ENCODE measurements at places on chromosomes 4 and X.

GRCh38 chr4:90419124-90419711, 292.0 kb downstream of the CCSER1 start:
- H3K4me3 ChIP-seq: no peak overlapping the region
- no peak overlapping the region for H3K27ac ChIP-seq
- no peak for DNase-seq
- H3K4me1 ChIP-seq: no peaks in the 10 kb centered on the region

DNA sequence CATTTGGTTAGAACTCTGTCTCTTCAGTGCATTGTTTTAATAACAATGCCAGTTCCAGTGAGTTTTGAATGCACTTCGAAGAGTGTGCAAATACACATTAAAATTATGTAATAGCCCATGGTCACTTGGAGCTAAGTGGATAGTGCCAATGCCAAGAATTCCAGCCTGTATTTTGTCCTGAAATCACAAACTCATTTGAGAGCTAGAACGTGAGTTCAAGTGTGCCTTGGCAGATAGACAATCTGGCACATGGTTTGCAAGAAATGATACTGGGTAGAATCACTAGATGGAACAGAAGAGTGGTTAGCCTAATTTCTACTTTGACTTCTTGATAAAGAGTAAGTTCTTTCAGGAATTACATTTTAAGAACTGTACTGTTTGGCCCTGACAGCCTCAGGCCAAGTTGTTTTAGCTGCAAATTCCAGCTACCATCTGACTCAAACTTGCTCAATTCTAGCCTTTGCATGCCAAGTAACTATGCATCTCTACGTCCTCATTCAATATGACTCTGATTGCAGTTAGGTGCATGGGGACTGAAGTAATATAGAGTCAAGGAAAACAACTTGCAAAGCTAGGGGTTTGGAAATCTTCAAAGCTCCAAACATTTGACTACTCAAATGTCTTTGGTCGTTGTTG, 131.9 kb upstream of the SMIM31 start:
- H3K4me3 ChIP-seq: no peak overlapping the region
- no peaks in the 10 kb centered on the region for H3K27me3 ChIP-seq
- H3K27ac ChIP-seq: no peak overlapping the region
- no peaks in the 10 kb centered on the region for H3K36me3 ChIP-seq
- H3K4me1 ChIP-seq: no peaks in the 10 kb centered on the region

DNA sequence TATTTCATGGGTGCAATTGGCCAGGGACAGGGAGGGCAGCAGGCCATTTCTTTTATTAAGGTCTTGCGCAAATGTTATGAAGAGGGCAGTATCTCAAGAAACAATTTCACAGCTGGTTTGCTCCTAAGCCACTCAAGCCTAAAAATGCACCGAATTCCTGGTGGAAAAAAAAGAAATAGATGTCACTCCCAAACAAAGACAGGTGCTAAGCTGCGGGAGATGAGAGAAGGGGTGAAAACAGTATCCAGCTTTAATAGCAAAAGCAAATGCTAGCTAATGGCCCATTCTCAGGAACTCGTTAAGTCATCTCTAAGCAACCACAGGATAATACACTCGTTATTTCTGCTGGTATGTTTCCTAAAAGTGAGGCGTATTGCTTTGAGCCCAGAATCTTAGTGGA, 116.4 kb downstream of the ARX start:
- H3K36me3 ChIP-seq: no peaks in the 10 kb centered on the region
- DNase-seq: no peak
- H3K27me3 ChIP-seq: no peaks in the 10 kb centered on the region
- H3K4me1 ChIP-seq: no peaks in the 10 kb centered on the region

DNA sequence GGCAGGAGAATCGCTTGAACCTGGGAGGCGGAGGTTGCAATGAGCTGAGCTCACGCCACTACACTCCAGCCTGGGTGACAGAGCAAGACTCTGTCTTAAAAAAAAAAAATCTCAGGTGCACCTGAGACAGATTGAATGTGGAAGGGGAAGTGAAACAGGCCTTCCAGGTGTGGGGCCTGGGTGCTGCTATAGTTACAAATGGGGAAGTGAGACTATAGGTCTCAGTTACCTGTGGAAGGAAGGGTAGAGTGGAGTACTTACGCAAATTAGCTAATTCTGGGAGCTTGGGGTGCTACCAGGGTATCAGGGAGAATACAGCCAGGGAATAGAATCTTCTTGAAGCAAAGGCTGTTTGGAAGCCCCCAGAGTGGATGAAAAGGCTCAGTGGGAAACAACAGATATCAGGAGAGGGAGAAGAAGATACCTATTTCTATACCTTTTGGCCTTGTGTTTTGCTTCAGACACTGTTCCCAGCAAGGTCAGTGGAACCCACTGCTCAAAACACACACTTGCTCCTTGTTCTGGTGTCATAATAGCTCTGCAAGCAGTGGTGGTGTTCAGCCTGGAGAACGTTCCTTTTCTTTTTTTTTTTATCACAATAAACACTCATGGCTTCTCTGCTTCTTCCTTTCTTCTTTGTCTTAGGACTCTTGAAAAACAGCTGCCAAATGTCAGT, 7.0 kb downstream of the CD38 start:
- peaks cover under 1% of the 10 kb centered on the region for H3K4me1 ChIP-seq
- no peak overlapping the region for H3K27ac ChIP-seq
- H3K36me3 ChIP-seq: no peaks in the 10 kb centered on the region
- H3K27me3 ChIP-seq: no peaks in the 10 kb centered on the region

- no peak for DNase-seq
- no peak overlapping the region for H3K4me3 ChIP-seq
- H3K27me3 ChIP-seq: no peaks in the 10 kb centered on the region
Measured at GRCh38 chr4:175280153-175280552, 362.0 kb downstream of the ADAM29 start.

DNA sequence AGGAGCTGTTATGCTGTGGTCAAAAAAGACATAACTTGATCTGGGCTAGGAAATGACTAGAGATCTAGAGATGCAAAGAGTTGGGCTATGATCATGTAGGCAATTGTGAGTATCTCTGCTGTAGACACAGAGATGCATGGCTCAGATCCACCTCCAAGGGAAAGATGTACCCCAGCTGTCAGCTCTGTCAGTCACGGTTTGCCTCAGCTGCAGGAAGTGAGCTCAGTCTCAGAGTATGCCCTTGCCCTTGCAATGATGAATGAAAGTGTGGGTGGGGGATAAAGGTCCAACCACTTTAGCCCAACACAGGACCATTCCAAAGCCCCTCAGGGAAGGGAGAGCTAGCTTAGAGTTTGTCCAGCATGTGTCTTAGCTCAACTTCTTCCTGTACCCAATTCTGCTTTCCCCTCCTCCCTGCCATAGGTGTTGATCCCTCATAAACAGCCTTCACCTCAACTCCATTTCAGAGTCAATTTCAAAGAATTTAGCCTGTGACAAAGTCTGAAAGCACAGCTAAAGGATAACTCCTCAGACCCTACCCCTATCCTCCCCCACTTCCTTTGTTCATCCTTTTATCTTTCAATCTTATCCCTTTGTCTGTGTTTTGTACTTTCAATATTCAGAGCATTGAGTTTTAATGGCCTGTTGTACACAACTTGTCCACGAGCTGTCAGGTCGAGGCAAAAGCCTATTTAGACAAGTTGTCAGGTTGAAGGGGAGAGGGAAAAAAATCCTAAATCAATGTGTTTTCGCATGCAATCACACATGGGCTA, 90.6 kb downstream of the MID1IP1 start:
- H3K4me3 ChIP-seq: no peak overlapping the region
- no peak overlapping the region for H3K27ac ChIP-seq
- H3K36me3 ChIP-seq: no peaks in the 10 kb centered on the region
- no peaks in the 10 kb centered on the region for H3K27me3 ChIP-seq
- H3K4me1 ChIP-seq: no peaks in the 10 kb centered on the region

DNA sequence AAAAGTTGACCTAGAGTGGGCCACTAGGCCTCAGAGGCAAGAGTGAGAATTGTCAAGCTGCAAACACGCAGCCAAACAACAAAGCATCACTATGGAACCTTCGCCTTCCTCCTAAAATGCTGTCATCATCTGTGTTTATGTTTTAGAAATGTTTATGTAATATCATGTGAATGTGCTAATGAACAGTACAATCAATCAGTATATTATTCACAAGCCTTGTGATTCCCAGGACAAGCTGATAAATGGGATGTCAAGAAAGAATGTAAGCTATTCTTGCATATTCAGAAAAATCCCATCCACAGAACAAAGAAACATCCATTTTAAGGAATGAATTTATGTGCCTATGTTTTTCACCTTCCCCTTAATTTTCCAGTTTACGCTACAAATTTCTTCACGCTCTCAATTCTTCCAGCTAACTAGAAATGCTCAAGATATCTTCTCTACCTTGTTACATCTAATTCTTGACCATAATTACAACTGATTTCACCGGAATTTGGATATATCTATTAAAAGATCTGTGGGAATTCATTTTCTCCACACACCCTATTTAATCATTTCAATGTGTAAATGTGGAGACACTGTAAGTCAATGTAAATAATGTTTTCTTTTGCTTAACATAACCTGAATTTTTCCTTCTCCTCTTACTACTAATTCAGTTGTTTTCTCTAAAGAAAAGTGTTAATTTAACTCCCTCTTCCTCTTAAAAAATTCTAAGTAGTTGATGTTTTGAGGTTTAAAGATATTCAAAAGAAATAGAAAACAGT, 65.5 kb downstream of the LEF1 start:
- no peaks in the 10 kb centered on the region for H3K27me3 ChIP-seq
- H3K4me1 ChIP-seq: no peaks in the 10 kb centered on the region
- H3K36me3 ChIP-seq: no peaks in the 10 kb centered on the region
- H3K27ac ChIP-seq: no peak overlapping the region
- DNase-seq: no peak

DNA sequence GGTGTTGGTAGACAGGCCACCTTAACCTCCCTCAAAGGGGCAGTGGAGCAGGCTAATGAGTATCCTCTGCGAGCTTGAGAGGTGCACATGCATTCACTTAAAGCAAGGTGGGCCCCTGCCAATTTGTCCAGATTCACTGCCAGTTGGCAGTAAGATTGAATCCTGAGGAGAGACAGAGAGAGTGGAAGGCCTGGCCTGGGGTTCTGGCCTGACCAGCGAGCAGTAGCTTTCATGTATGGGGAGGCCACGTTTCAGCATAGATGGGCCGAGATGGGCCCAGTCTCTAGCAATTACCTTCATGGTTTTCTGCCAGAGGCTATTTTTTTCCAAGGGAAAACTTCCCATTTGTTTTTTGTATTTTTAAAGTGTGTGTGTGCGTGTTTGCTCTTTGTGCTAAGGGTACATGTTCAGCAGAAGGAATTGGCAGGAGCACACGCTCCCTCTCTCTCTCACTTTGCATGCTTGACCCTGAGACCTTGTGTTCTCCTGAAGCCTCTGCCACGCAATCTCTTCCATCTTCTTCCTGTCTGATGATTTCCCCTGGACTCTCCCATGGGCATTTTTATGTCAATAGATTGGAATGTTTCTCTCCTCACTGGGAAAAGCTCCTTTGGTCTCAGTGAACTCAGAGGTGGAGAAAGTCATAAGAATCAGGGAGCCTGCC, 215.8 kb upstream of the SFRP2 start:
- H3K4me1 ChIP-seq: no peaks in the 10 kb centered on the region
- no peaks in the 10 kb centered on the region for H3K27me3 ChIP-seq
- no peaks in the 10 kb centered on the region for H3K36me3 ChIP-seq
- DNase-seq: no peak
- H3K27ac ChIP-seq: peak overlapping the region; percentile 59

DNA sequence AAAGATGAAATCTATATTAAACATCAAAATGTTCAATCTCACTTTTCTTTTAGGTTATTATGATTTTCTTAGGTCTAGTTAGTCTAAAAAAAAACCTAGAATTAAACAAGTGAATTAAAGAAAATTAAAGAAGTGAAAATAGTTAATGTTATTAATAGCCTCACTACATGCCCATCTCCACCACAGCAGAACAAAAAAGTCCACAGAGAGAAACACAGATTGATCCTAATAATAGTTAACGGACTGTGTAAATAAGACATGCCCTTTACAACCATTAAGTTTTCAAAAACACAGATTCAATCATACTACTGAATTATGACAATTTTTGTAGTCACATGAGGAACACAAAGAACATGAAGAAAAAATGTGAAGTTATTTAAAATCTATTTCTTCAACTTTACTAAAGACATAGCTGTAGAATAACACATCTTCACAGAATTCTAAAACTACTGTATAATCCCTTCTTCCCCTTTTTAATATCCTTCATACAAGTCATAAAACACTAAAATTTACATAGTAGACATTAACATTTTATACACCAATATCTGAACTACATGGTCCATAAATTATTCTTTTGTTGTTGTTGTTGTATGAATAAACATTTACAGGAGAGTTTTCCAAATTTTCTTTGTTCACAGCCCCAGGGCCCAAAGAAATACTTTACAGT, 15.3 kb downstream of the HELQ start:
- H3K27ac ChIP-seq: no peak overlapping the region
- no peak overlapping the region for H3K4me3 ChIP-seq
- no peak for DNase-seq
- no peaks in the 10 kb centered on the region for H3K36me3 ChIP-seq
- no peaks in the 10 kb centered on the region for H3K27me3 ChIP-seq
- H3K4me1 ChIP-seq: no peaks in the 10 kb centered on the region

- H3K27ac ChIP-seq: no peak overlapping the region
- DNase-seq: no peak
- no peaks in the 10 kb centered on the region for H3K36me3 ChIP-seq
- H3K4me3 ChIP-seq: no peak overlapping the region
- peaks cover 21% of the 10 kb centered on the region for H3K4me1 ChIP-seq
Measured at GRCh38 chr4:81137446-81137845, 77.6 kb downstream of the PRKG2 start.

GRCh38 chrX:41335198-41335957, 1.4 kb downstream of the DDX3X start:
- H3K27me3 ChIP-seq: no peaks in the 10 kb centered on the region
- H3K4me3 ChIP-seq: peak overlapping the region; percentile 97
- DNase-seq: no peak
- peaks cover 51% of the 10 kb centered on the region for H3K4me1 ChIP-seq
- no peaks in the 10 kb centered on the region for H3K36me3 ChIP-seq

GRCh38 chr4:46889410-46889809, 19.6 kb downstream of the COX7B2 start:
- no peaks in the 10 kb centered on the region for H3K4me1 ChIP-seq
- H3K27me3 ChIP-seq: no peaks in the 10 kb centered on the region
- no peak for DNase-seq
- H3K27ac ChIP-seq: no peak overlapping the region

GRCh38 chrX:38878641-38879340, 77.5 kb downstream of the MID1IP1 start:
- H3K36me3 ChIP-seq: no peaks in the 10 kb centered on the region
- H3K4me3 ChIP-seq: no peak overlapping the region
- no peaks in the 10 kb centered on the region for H3K4me1 ChIP-seq
- H3K27me3 ChIP-seq: no peaks in the 10 kb centered on the region
- DNase-seq: no peak

GRCh38 chr4:30840571-30840970, 120.4 kb downstream of the PCDH7 start:
- no peaks in the 10 kb centered on the region for H3K27me3 ChIP-seq
- H3K36me3 ChIP-seq: no peaks in the 10 kb centered on the region
- H3K4me3 ChIP-seq: no peak overlapping the region
- H3K27ac ChIP-seq: no peak overlapping the region

All from vagina (tissue), 2 donors.